ENCODE measurements at places on chromosomes 16 and 17.

- DNase-seq, result no peak
These were observed 10.4 kb upstream of the HERPUD1 start for GRCh38 chr16:56921571-56921970.

GRCh38 chr17:52823155-52823554 lies 664.6 kb upstream of the CA10 start:
- no peak for DNase-seq

GRCh38 chr17:48636177-48637018 lies 10.2 kb upstream of the HOXB9 start:
- peak; percentile 45 for DNase-seq

DNA sequence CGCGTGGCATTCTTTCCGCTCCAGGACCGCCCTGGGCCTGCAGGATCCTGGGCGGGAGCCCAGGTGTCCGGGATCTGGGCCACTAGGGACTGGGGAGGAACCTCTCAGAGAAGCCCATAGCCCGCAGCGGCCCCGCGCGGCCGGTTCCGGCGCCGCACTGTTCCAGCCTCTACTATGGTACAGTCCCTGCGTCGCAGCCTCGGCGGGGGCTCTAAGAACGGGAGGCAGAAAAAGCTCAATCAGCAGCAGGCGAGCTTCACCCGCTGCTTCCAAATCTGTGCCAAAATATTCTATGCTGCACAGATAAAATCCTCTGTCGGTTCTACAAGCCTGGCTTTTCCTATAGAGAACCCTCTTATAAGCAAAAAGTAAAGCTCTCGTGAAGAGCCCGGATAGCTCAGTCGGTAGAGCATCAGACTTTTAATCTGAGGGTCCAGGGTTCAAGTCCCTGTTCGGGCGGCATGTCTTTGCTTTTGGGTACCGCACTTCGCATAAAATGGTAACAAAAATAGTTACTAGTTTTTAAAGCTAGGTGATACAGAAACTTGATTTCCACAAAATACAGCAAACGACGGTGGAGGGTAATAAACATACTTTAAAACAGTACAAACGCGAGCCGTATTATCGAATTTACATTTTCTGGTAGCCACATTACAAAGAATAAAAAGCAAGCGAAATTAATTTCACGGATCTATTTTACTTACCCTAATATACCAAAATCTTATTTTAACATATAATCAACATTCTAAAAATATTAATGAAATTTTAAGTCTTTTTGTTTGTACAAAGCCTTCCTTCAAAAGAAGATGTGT lies 661 bp upstream of the ALOXE3 start:
- DNase-seq, result peak; percentile 82

GRCh38 chr17:17780922-17781590 lies 55.7 kb downstream of the SREBF1 start:
- no peak for DNase-seq

DNA sequence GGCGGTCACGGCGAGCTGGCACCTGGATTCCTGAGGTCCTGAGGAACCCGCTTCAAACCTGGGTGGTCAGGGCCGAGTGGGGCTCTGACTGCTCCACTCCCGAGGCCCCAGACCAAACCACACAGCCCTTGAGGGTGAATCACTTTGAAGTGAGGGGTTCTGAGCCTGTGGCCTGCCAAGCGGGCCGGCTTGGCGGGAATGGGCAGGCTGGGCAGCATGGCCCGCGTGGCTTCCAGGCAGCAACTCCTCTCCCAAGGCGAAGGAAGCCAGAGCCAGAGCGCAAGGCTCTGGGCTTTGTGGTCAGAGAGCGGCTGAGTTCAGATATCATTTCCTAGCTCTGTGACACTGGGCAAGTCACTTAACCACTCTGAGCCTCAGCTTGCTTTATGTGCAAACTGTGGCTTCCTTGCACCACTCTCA lies 42.7 kb downstream of the CMIP start:
- DNase-seq, result no peak

GRCh38 chr16:9594047-9594446 lies 502.6 kb downstream of the HAPSTR1 start:
- DNase-seq, result no peak
